ENCODE measurements at places on chromosomes 12 and 14.
A peak's percentile ranks its signal among the peaks of the same experiment; 100 is the strongest.

- DNase-seq, result no peak
Measured at GRCh38 chr14:101814934-101815333, 53.4 kb downstream of the PPP2R5C start.

DNA sequence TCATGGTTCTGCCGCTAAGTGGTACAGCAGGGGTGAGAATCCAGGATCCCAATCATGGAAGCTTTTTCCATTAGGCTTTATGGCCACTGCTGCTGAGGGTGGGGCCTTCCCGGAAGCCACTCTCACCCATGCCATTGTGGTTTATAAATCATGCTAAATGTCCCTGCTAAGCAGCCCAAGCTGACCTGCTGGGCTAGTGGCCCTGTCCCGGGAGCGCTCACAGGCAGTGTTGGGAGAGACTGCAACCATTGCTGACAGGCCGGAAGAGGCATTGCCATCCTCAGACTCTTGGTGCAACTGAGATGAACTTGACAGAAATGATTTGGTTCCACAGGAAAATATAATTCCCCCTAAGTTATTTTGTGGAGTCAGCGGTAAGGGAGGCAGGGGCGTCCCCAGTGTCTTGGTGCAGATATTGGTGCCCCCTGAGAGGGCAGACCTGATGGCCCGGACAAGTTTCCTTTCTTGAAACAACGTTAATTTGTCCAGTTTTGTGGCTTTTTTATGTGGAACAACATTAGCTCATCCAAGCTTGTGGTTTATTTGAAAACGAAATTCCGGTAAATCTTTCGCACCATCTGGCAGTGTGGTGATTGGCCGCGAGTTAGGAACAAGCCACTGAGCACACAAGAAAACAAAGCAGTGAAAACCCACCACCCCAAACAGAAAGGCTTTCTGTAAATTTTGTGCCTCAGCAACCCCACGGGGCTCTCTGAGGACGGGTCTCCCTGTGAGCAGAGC lies 82.3 kb downstream of the SSPN start:
- DNase-seq, result no peak

GRCh38 chr12:93679308-93679925 lies 2.2 kb downstream of the CRADD start:
- DNase-seq, result no peak

- DNase-seq, result no peak
Measured at GRCh38 chr12:112017041-112017440, 3.8 kb downstream of the ERP29 start.

DNA sequence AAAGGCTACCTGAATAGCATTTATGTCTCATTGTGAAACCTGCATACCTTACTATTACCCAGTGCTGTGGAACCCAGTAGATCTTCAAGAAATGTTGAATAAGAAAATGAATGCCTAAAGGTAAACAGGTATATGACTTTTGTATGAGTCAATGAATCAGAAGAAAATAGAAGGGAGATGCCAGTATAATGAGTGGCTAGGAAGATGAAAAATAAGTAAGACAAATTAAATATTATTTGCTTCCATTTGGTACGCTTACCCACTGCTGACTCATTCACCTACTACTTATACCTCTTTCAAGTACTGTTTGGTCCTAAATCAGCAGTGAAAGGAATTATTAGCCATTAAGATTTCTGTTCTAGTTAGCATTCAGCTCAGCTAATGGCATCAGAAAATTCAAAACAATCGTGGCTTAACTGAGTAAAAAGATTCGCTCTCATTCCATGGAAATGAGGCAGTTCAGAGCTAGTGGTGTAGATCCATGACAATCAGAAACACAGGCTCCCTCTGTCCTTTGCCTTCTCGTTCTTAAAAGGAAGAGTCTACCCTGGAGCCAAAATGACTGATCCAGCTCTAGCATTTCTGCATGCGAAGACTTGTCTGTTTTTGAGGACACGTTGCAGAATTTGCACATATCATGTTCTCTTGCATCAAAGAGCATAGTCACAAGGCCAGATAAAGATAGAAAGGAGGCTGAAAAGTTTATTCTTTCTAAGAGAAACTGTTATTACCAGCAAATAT lies 705.8 kb upstream of the USP15 start:
- DNase-seq, result no peak

- DNase-seq, result no peak
Measured at GRCh38 chr12:48716168-48716492, 377 bp downstream of the CCNT1 start.

- no peak for DNase-seq
Measured at GRCh38 chr12:98856897-98857540, 211.9 kb downstream of the APAF1 start.

GRCh38 chr12:41507286-41507685 lies 319.2 kb downstream of the PDZRN4 start:
- DNase-seq, result no peak

DNA sequence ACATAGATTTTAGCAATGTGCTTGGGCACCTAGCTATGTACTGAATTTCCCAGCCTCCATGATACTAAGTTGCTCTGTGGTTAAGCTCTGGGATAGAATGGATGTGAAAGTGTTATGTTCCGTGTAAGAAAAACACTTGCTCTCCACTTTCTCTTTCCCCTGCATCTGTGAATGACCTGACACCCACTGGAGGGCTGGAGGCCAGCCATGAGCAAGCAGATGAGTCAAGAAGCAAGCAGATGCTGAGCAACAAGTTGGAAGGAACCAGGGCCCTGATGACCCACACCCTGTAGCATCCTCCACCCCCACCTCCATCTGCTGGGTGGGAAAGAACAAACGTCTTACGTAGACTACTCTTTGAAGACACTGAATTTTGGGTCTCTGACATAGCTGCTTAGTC lies 56.6 kb downstream of the EID3 start:
- no peak for DNase-seq

DNA sequence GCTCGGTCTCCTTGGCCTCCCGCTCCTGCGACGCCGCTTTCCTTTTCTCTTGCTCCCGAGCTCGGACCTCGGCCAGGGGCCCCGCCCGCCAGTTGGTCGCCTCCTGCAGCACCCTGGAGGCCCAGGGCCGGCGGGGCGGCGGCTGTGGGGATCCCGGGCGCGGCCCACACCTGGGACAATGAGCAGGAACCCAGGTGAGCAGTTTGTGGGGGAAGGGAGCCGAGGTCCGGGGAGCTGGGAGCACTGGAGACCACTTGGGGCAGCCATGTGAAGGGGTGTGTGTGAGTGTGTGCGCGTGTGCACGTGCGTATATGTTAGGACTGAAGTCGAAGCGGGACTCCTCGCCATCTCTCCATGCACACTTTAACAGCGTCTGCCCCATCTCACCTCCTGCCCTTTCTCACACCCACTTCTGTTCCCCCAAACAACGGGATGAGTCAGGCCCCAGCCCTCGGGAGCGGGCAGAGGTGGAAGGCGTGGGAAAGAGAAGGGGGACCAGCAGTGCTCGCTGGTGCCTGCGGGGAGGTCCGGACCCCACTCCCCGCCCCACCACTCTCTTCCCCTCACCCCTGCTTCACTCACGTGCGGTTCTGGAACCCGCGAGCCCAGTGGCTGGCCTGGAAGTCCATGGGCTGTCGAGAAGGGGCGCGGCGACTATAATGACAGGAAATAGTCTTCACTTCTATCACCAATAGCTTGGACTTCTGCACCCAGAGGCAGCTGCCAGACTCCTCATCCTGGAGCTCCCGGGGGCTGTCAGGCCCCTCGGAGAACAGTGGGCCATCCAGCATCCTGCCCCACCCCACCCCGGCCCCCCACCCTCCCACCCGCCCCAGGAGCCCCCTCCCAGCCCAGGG lies 450 bp downstream of the DDN start:
- no peak for DNase-seq

GRCh38 chr12:3225154-3225795 lies 148.1 kb downstream of the TSPAN9 start:
- DNase-seq, result no peak

- DNase-seq, result peak; percentile 76
Measured at GRCh38 chr14:64764641-64765520, 60.7 kb downstream of the PLEKHG3 start.

DNA sequence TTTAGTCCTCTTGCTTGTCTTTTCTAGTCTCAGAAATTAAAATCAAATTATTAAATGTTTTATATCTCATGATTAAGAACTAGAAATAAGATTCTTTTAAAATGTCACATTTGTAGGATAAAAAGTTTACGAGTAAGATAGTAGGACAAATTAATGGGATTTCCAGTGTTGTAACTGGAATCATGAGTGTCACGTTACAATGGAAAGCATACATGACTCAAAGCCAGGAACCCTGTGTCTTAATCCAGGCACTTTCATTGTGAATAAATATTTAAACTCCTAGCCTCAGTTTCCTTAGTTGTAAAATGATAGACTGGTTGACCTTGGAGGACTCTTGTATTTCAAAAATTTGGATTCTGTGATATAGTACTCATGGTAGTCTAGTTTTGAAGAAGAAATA lies 84.9 kb downstream of the MIA2 start:
- DNase-seq, result no peak

DNA sequence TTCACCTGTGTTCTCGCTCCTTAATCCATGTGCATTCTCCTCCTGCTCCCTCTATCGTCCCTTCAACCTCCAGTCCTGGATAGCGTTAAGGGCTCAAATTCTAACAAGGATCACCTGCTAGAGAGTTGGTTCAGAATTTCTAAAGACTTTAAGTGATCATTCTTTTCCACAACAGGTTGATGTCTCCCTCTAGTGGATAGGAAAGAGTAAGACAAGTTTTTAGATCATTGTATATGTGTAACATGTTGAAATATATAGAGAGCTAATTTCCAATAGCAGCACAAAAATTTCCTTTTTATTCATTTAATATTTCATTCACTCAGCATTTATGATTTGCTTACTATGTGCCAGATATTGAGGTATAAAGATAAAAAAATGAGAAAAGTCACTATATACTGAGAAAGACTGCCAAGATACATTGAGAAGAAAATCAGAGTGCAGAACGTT lies 9.3 kb upstream of the ESR2 start:
- no peak for DNase-seq

GRCh38 chr12:104769144-104769561 lies 188.9 kb downstream of the SLC41A2 start:
- no peak for DNase-seq

Measured in liver (tissue), 10 donors.